Stimulated activated CD4-positive, alpha-beta T cell treated with anti-CD3 and anti-CD28 coated beads, Interleukin-12 subunit alpha, Interleukin-12 subunit beta, amount 100 ng/mL, for 48 hours (primary cell): ENCODE measurements at places on chromosomes 16 and 17.

- no peak for DNase-seq
These were observed 279.2 kb upstream of the RPL38 start for GRCh38 chr17:73924114-73924908.

GRCh38 chr16:89275837-89276720 is 58.6 kb downstream of the ZNF778 start:
- DNase-seq, result no peak

DNA sequence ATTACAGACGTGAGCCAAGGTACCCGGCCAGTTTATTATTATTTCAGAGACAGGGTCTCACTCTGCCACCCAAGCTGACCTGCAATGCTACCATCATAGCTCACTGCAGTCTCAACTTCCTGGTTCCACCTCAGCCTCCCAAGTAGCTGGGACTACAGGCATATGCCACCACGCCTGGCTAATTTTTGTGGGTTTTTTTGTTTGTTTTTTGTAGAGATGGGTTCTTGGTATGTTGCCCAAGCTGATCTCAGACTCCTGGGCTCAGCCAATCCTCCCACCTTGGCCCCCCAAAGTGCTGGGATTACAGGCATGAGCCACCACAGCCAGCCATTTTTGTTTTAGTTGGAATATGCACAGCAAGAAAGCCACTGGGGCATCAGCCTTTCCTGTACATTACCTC is 115.7 kb downstream of the MRM1 start:
- DNase-seq, result no peak

DNA sequence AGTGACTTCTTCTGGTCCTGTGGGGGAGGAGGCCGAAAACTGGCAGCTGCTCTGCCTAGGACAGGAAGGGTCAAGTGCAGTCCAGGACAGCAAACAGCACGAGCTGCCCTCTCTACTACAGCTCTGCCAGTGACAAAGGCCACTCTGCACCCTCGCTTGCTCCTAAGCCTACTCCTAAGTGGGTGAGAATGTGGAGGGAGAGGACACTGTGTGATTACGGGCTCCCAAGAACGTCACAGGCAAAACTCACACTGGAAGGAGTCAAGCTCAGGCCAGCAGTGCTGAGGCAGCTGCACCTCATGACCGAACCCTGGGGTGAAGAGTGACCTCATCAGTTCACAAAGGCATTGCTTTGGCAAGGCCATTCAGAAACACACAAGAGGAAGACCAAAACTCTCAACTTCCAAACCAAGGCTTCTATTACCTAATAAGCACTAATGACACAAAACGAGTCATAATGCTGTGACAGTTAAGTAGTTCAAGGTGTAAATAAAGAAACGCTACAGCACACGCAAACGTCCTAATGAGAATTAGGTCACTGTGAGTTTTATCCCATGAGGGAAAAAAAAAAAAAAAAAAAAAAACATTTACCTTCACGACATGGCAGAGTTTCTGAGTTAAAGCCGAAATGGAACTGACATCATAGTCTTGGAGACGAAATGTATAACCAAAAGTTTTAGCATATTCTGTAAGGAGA is 35.1 kb downstream of the MARF1 start:
- no peak for DNase-seq

DNA sequence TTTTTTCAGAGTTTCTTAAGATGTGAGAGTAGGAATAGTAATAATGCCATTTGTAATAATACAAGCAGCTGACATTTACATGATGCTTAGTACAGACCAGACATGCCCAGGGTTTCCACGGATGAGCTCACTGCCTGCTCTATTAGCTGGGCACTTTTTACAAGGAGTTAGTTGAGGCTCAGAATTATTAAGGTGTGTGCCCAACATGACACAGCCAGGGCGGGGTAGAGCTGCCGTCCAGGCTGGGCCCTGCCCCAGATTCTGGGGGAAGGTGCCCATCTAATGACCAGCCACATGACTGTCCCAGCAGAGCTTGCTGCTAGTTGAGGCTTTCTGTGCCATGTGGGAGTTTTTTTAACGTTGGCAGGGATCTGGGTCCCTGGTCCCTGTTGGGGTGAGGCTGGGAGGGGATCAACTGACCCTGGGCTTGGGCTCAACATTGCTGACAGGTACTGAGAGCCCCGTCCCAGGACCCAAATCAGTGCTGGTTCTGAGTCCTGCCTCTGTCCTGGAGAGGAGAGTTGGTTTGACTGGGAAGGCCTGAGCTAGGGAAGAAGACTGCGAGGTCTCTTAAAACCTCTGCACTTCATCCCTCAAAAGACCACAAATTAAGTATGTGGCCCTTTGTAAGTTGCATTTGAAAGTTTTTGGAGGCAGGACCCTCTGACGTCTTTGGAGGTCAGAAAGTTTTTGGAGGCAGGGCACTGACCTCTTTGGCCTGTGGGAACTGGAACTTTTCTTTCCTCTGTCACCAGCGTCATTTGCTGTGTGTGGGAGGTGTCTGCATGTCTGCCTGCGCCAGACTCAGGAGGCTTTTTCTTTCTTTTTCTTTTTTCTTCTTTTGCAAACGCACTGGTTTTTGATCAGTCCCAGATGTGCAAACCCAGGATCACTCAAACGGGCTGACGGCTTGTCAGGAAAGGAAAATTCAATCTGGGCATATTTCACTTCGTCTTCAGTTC is 2.2 kb downstream of the CRISPLD2 start:
- no peak for DNase-seq

DNA sequence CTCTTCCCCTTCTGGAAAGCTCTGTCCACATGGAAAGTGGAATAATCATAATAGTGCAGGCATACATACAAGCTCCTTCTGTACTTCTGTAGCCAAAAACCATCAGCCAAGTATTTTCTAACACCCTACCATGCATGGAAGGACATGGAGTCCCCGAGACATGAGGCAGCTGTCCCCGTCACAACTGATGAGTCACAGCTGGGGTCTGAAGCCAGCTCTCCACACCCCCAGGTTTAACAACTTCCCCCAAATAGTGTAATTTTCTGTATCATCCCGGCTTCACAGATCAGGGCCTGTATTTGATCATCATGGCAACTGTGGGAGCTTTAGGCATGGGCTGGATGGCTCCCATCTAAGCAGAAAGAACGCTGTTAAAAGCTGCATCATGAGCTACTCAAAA is 16.6 kb downstream of the C16orf96 start:
- no peak for DNase-seq
